Erythroblast (primary cell): ENCODE measurements at places on chromosomes 7 and 10.

DNA sequence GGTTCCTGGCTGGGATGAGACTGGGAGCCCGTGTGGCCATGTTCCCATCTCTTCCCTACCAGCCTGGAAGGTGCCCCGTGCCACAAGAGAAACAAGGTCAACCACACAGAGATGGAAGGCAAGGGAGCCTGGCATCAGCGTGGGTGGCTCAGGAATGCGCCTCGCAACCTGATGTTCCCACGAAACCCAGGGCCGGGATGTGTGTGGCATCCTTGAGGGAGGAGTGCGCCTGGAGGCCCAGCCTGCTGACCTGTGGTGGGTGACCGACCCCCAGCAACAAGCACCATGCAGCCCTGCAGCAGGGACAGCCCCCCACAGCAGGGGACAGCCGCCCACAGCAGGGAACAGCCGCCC lies 267.2 kb downstream of the ELFN1 start:
- no peak for DNase-seq

- DNase-seq: no peak
Measured at GRCh38 chr7:130278860-130279259, 12.2 kb downstream of the CPA2 start.

DNA sequence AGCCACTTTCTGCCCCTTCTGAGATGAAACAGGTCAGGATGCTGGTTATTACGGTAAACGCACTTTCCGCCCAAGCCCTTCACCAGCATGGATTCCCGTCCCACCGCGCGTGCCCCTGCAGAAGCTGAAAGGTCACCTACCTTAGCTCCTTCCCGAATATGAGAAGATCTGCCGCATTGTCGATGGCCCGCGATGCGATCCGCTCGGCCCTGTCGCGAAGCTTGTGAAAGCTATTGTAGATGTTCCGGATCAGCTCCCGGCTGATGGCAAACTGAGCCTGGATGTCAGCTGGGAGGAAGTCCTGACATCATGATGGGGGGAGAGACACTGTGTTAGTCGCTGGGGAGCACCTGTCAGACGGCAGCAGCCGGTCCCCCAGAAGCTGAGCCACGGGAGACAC lies 22.1 kb downstream of the NUDT1 start:
- DNase-seq: no peak

- no peak for DNase-seq
Measured at GRCh38 chr10:125844751-125845221, 21.4 kb downstream of the BCCIP start.

DNA sequence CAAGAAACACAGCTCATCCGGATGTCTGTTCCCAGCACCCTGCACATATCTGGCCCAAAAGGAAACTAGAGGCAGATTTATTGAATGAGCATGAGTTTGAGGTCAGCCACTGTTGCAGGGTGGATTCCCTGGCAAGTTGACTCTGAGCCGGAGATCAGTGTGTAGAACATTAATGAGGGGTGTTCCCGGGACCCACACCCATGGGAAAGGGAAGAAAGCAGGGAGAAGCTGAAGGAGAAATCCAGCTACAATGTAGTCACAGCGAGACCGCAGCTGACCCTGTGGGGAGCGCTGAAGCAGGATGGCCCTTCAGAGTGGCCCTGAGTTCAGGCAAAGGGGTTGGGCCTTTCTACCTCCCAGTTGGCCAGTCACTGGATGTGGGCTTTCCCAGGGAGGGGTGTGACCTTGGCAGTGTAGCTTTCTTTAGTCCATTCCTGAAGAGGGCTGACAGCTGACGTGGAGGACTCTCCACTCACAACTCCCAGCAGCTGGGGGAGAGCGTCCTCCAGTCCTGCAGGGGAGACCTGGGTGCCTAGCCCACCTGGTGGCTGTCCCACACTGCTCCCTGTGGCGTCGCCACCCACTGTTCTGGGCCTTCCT lies 324.2 kb upstream of the ZMIZ1 start:
- no peak for DNase-seq

- DNase-seq: no peak
Measured at GRCh38 chr7:135755351-135755753, 6.7 kb upstream of the FAM180A start.

GRCh38 chr7:29479301-29480200 lies 84.1 kb upstream of the PRR15 start:
- no peak for DNase-seq

DNA sequence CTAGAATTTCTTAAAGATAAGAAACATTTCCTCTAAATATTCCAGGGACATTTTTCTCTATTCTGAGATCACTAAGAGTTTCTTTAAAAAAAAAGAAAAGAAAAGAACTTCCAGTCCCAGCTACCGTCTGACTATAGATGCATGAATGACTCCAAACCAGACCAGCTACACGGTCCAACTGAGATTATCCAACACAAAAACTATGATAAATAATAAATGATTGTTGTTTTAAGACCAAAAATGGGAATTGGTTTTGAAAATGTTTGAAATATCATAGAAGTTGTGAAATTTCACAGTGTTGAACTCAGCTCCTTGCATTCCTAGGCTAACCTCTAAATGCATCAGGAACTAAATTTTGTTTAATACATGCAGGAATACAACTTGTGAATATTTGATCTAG lies 1619.6 kb upstream of the LRRTM3 start:
- no peak for DNase-seq

DNA sequence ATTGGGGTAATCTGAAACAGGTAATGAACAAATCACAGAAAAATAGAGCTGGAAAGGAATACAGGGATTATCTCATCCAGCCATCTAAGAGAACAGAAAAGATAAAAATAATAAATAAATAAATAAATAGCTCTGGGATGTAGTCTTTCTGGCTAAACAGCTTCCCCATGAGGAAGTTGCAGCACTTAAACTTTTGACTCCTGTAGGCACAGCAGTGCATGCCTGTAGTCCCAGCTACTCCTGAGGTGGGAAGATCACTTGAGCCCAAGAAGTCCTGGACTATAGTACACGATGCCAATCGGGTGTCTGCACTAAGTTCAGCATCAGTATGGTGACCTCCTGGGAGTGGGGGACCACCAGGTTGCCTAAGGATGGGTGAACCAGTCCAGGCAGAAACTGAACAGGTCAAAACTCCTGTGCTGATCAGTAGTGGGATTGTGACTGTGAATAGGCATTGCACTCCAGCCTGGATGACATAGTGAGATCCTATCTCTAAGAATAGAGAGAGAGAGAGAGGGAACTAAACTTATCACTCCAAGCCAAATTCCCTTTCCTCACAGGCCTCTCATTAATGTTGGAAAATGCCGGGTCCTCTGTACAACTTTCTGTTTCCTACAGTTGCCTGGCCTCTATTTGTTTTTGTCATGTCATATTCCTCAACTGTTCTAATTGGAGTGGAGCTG lies 61.7 kb upstream of the CDK13 start:
- DNase-seq: no peak

- no peak for DNase-seq
Measured at GRCh38 chr7:43769281-43769680, 10.8 kb downstream of the BLVRA start.

DNA sequence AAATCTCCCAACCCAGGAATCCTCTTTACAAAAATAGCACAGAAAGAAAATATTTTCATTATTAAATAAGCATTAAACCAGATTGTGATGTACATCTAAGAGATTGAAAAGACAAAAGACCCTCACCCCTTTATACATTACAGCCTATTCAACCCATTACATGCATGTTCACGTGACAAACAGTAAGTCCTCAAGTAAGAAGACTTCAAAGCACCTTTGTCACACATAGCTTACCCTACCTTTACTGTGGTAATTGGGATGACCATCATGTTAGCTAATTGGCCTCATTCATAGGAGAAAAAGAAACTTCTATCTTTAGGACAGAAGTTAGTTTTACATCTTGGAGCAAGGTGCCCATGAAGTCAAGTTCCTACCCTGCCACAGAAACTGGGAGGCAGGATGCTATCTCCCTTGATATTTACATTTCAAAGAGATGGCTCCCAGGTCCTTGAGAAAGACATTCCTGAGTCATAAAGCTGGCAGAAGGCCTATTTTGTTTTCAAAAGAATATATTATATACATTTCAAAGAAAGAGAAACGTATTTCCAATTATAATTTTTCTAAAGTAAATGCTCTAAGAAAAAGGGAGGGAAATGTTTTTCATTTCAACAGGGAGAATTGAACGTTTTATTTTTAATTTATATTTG lies 48.1 kb downstream of the GNAI1 start:
- DNase-seq: no peak

- no peak for DNase-seq
Measured at GRCh38 chr10:20957744-20958143, 60.6 kb upstream of the NEBL start.
